ENCODE measurements at places on chromosomes 13 and 19.

DNA sequence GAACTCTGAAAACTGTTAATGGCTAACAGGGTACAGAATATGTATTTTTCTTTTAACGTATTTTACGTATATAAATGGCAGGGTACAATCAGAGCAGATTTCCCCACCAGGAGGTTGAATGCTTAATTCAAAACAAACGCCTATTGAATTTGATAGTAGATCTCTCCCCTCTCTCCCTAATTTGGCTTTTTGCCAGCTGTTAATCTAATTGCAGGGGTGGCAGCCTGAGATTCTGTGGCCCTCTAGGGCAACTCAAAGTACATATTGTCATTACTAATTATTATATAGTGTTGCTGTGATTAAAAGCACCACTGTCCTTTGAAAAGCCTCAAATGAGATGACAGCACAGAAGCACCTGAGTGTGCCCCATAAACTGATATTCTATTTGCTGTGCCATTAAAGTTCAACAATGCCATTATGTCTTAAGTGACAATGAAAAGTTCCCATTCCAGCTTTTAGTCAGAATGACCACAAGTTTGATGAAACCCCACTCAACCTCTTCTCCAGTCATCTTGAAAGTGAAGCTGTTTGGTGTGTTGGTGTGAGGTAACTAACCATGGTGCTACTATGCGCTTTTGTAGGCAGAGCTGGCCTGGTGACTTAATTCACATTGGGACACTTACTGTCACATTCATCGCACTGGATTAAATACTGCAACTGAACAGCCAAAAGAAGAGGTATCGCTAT, 351.4 kb downstream of the KCNRG start:
- DNase-seq = no peak

GRCh38 chr13:31199527-31199848, 287 bp upstream of the B3GLCT start:
- DNase-seq = no peak

DNA sequence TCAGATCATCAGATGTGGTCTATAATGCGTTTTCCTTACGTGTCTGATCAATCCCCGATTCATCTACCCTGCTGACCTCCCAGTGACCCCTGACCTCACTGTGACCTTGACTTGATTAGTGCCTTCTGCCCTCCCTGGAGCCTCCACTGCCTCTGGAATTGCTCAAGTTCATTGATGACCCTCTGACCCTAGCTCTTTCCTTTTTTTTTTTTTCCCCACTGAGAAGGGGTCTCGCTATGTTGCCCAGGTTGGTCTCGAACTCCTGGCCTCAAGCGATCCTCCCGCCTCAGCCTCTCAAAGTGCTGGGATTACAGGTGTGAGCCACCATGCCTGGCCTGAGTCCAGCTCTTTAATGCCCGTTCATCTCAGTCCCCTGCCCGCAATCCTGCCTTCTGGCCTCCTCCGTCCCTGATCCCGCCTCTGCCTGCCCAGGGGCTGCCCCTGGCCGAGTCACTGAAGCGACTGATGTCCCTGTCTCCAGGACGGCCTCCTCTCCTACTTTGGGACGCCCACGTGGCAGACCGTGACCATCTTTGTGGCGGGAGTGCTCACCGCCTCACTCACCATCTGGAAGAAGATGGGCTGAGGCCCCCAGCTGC, 4.0 kb upstream of the FTL start:
- no peak for DNase-seq

- no peak for DNase-seq
Observed at GRCh38 chr19:50772476-50772875, 2.2 kb downstream of the GPR32 start.

- DNase-seq = no peak
Observed at GRCh38 chr19:30305346-30306060, 66.7 kb upstream of the ZNF536 start.

DNA sequence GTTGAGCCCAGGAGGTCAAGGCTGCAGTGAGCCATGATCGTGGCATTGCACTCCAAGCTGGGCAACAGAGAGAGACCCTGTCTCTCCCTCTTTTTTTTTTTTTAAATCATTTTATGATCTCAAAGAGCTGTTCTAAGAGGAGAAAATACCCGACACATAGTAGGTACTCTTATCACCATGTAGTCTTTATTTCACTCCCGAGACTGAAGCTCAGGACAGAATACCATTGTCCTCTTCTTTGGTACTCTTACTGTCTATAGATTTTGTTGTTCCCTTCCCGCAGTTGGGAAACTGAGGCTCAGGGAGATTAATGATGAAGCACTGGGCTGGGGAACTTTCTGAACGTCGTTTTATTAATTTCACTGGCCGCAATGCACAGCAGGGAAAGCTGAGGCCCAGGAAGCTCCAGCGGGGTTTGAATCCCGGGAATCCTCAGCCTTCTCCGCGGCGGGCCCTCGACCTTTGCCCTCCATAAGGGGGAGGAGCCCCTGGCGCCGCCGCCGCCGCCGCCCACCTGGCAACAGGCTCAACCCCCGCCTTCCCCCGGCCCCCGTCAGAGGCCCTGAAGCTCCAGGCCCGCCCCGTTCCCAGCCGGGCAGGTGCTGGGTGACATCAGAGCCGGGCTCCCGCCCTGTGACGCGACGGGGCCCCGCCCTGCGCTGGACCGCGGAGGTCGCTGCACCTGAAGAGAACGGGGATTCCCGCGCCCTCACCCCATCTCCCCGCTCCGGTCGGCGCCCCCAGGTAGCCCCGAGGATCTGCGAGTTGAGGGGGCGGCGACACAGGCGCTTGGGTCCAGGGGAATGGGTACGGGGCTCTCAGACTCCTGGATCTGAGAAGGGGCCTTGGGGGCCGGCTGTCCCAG, 1.6 kb downstream of the MYH14 start:
- DNase-seq = no peak

DNA sequence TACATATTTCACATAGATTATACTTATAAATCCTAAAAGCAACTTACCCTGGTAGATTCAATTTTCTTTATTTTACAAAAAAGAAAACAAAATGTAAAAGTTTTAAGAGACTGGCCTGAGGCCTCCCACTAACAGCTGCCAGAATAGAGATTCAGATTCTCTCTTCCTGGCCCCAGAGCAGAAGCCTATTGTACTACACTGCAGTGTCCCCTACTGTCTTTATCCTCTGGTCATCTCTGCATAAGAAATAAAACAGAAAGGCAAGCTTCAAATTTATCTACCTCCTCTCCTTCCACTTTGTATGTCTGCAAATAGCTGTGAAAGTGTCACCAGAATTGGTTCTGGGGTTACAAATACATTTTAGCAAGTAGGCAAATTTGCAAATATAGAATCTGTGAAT, 1004.1 kb upstream of the PCDH9 start:
- DNase-seq = peak; percentile 12

DNA sequence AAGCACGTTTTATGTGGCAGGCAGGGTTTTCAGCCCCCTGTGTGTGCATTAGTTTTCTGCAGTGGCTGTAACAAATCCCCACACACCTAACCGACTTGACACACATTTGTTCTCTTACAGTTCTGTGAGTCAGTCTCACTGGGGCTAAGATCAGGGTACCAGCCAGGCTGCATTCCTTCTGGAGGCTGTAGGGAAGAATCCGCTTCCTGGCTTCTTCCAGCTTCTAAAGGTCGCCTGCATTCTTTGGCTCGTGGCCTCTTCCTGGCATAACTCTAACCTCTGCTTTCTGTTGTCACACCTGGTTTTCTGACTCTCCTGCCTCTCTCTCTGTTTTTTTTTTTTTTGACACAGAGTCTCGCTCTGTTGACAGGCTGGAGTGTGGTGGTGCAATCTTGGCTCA, 6.4 kb downstream of the ELSPBP1 start:
- no peak for DNase-seq

GRCh38 chr13:80973721-80974120, 632.8 kb upstream of the SPRY2 start:
- DNase-seq = no peak

DNA sequence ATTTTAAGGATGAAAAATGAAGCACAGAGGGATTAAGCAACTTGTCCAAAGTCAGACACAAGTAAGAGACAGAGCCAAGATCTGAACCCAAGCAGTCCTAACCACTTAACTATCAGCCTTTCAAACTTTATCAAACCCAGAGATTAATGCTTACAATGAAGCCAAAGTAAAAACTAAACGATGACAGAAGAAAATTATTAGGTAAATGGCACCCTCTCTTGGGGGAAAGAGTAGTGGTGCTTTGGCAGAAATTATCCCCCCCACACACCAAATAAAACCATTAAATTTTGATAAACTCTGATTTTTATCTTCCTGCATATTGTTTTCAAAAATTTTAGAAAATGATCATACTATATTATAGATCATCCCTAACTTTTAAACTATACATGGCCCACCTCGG, 329.2 kb downstream of the SLC7A1 start:
- DNase-seq = no peak

DNA sequence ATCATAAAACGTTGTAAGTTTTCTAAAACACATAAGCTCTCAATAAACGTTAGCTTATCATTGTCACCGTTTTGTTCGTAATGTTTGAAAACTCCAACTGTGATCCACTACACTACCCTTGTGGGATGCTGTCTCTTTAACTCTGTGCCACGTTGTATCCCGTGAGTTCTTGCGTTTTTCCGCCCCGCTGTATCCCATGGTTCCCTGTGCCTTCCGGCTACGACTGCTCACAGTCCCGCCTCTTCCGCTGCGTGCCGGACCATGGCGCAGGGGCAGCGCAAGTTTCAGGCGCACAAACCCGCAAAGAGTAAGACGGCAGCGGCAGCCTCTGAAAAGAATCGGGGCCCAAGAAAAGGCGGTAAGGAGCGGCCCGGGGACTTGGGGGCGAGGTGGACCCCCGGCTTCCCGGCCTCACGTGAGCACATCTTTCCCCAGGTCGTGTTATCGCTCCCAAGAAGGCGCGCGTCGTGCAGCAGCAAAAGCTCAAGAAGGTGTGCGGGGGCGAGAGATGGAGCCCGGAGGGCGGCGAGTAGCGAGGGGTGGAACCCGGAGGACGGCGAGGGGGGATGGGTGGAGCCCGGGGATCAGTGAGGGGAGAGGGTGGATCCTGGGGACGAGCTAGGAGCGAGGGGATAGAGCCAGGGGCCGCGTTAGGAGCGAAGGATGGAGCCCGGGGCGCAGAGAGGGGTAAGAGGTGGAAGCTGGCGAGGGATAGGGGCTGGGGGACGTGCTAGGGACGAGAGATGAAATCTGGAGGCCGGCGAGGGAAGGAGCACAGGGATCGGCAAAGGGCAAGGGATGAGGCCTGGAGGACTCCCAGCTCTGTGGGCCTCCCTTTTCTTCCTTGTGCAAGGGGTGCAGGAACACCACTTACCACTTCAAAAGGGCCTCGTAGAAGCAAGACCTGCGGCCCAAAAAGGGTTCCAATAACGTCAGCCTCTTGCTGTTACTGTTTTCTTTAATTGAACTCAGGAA, at the start of gene C19orf53:
C19orf53 (plus strand) TSS at position 240 of the 975 bp plus-strand sequence; CDS start at position 262, 22 bp downstream.
- DNase-seq = peak; percentile 91

DNA sequence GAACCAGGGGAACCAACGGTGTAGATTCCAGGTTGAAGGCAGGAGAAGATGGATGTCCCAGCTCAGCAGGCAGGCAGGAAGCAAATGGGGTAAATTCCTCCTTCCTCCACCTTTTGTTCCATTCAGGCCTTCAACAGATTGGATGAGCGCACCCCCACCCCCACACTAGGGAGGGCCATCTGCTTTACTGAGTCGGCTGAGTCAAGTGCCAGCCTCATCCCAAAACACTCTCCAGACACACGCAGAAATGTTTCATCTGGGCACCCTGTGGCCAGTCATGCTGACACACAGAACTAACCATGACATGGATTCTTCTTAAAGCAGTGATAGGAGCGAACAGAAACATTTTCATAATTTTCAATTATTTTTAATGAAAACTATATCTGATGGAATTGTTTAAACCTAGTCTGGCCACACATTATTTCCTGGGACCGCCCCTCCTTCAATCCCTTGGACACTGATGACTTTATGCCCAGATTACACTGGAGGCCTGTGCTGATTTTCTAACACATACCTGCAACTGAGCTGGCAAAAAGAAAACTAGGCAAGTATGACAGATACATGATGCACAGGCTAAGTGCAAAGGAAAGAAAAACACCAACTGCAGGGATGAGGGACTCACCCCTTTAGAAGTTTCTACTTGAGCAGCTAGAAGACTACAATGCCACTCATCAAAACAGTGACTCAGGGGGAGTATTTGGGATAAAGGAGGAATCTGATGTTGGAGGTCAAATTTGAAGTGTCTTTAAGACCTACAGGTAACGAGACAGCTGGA, 154.2 kb downstream of the TNFRSF19 start:
- DNase-seq = peak; percentile 49

Measured in fibroblast of skin of right biceps (primary cell).